PC-9 (cell line): ENCODE measurements at places on chromosomes 2 and 18. TPM values are rescaled to one million over a fixed set of nuclear protein-coding genes. Genes with fewer than 3 reads are reported as not detected.

Gene FHOD3
- total RNA-seq = 10.6 and 13.3 TPM in 2 replicates

Gene MOGAT1
- 0.35 and 0.65 TPM in 2 replicates for total RNA-seq

Gene CACNB4
- total RNA-seq = 0.73 and 0.98 TPM in 2 replicates

Gene TNFRSF11A
- 6.3 and 6.7 TPM in 2 replicates for total RNA-seq

Gene IL1RL1
- total RNA-seq = 0.55 and 1.7 TPM in 2 replicates

Gene CPLX4
- not detected in 2 replicates for total RNA-seq

Gene LRP2
- not detected in 2 replicates for total RNA-seq

Gene SUMO1
- total RNA-seq = 66.3 and 100 TPM in 2 replicates

- no peak overlapping the region for H3K27ac ChIP-seq
- DNase-seq = no peak
- H3K4me1 ChIP-seq = 0 out of 2 replicates have a peak, but pooled peaks cover 5% of the 10 kb centered on the region
- H3K4me3 ChIP-seq = no peak overlapping the region
- H3K27me3 ChIP-seq = no peaks in the 10 kb centered on the region
Measured at GRCh38 chr18:23596183-23596582, 9.9 kb upstream of the NPC1 start.

- no peak overlapping the region for H3K27ac ChIP-seq
- H3K4me3 ChIP-seq = no peak overlapping the region
- no peaks in the 10 kb centered on the region for H3K4me1 ChIP-seq
- no peaks in the 10 kb centered on the region for H3K36me3 ChIP-seq
- no peak for DNase-seq
Measured at GRCh38 chr2:191857259-191857805, 10.4 kb upstream of the CAVIN2 start.

DNA sequence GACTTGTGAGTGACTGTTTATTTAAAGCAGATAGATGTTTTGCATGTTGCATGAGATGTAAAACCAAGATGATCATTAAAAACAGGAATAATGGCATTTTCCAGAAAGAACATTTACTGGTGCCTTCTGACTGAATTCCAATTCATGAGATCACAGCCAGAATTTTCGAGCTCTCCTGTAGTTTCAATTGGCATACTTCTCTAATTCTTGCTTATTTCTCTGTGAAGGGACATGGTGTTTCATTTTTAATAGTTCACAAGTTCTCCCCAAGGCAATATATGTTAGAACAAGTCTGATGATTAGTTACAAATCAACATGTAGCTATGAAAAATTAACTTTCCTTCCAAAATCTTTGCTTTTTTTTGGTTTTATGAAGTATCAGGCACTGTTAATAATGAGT is 105.7 kb downstream of the PDE1A start:
- H3K4me1 ChIP-seq = no peaks in the 10 kb centered on the region
- H3K36me3 ChIP-seq = no peaks in the 10 kb centered on the region
- no peak for DNase-seq
- H3K4me3 ChIP-seq = no peak overlapping the region
- no peaks in the 10 kb centered on the region for H3K27me3 ChIP-seq

DNA sequence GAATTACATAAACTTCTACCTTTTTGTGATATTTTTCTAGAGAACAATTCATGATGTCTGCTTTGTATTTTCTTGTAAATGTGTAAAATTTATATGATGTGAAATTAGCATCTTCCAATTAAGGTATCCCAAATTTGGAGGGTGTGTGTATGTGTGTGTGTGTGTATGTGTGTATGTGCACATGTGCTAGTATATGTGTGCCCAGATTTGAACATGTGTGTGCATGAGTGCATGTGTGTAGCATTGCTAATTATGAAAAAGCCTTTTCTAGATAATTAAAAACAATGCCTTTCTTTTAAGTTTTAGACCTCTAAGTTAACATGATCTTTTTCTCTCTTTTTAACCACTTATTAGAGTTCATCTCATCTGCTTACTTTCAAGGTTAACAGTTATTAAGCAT is 208.0 kb upstream of the SPOPL start:
- no peak for DNase-seq
- no peak overlapping the region for H3K4me3 ChIP-seq
- no peaks in the 10 kb centered on the region for H3K27me3 ChIP-seq
- no peaks in the 10 kb centered on the region for H3K36me3 ChIP-seq
- H3K27ac ChIP-seq = no peak overlapping the region

DNA sequence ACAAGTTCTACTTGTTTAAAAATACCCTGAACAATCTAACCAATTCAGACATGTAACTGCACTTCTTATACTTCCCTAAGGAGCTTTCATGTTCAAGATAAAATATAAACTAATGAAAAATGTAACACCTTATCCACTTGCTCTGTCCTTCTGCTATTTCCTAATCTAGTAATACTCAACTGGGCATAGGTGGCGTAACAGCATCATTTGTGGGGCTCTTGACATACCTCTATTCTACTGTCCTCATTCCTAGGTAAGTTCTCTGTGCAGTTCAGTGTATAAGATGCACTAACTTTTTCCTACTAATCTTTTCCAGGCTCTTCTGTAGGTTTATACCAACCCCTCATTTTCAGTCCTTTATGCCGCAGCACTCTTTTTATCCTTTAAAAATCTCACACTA is 36.7 kb downstream of the PRKD3 start:
- H3K4me3 ChIP-seq = no peak overlapping the region
- no peaks in the 10 kb centered on the region for H3K4me1 ChIP-seq
- no peak for DNase-seq
- no peaks in the 10 kb centered on the region for H3K27me3 ChIP-seq
- H3K27ac ChIP-seq = no peak overlapping the region
- peaks cover 8% of the 10 kb centered on the region for H3K36me3 ChIP-seq

- H3K4me3 ChIP-seq = no peak overlapping the region
- DNase-seq = no peak
- H3K27me3 ChIP-seq = no peaks in the 10 kb centered on the region
- no peaks in the 10 kb centered on the region for H3K4me1 ChIP-seq
- H3K36me3 ChIP-seq = no peaks in the 10 kb centered on the region
Measured at GRCh38 chr2:52779446-52779845, 988.2 kb upstream of the CHAC2 start.
